ENCODE measurements at places on chromosomes 12 and 14.

DNA sequence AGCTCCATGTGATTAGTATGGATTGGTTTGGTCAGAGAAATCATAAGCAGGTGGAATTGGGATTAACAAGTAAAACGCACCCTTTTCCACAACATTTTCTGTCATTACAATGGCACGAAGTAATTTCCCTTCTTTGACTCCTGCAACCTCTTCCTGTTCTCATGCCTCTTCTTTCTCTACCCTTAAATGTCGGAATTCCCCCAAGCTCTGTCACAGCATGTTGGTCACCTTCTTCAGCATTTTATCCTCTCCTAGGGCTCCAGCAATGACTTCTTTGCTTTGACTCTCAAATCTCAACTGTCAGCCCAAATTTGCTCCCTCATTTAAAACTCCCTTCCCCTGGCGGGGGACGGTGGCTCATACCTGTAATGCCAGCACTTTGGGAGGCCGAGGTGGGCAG is 5.3 kb upstream of the GRIP1 start:
- no peak for DNase-seq

- no peak for DNase-seq
These were observed 204.5 kb upstream of the PPFIA2 start for GRCh38 chr12:81963636-81964035.

- peak; percentile 71 for DNase-seq
These were observed 26.0 kb downstream of the MAPK1IP1L start for GRCh38 chr14:55077170-55078151.

DNA sequence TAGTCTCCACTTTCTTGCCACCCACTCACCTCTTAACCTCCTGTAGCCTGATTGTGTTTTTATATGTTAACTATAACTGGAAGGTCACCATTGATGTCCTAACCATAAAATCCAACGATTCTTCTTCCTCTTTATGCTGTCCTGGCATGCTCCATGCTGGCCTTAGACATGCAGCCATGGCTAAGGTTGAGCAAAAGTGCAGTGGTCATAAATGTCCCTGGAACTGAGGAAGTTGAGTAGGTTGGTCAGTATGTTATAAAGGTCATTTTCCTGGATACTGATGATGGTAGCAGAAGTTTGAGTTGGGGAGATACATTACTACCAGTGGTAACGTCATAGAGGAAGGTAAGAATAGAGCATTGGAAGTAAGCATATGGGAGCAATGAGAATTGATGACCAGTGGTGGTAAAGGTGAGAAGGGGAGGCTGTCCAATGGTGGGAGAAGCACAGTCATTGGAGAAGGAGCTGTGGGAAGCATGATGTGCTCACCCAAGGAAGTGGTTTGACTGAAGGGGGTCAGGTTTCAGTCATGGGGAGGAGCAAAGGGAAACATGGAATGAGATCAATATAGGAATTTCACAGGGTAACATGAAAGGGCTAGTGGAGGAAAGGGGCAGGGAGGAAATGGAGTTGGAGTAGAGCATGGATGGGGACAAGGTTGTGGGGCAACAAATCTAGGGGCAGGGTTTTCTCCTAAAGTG is 240.8 kb downstream of the DACT1 start:
- DNase-seq: peak; percentile 29

GRCh38 chr14:95126906-95127530 is 30.3 kb downstream of the DICER1 start:
- no peak for DNase-seq

DNA sequence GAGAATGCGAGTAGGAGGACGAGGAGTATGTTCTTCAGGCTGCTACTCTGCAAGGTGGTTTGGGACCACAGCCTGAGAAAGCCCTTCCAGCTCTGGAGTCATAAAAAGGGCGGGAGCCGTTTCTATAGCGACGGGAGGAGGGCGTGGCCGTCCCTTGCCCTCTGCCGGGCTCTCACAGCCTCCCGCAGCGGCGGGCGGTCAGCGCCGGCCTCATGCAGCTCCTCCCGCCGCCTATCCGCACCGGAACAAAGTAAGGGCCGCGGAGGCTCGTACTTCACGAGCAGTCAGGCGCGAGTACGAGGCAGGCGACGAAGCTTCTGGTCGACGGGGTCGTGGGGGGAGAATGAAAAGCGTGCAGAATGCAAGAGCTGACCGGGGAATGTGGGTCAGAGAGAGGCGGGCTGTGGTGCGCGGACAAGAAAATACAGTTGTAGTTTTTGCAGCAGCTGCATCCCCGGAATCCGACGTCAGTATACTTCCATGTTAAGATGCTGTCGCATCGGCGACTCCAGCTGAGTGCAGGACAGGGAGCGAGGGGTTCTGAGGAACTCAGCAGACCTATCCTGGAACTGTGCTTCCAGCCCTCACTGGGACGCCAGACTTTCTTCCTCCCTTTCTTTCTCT is at the start of gene DYRK4:
TSS of gene DYRK4 (plus strand) at position 175 of the 624 bp plus-strand sequence. CDS start at position 213, 38 bp downstream.
- peak; percentile 70 for DNase-seq

DNA sequence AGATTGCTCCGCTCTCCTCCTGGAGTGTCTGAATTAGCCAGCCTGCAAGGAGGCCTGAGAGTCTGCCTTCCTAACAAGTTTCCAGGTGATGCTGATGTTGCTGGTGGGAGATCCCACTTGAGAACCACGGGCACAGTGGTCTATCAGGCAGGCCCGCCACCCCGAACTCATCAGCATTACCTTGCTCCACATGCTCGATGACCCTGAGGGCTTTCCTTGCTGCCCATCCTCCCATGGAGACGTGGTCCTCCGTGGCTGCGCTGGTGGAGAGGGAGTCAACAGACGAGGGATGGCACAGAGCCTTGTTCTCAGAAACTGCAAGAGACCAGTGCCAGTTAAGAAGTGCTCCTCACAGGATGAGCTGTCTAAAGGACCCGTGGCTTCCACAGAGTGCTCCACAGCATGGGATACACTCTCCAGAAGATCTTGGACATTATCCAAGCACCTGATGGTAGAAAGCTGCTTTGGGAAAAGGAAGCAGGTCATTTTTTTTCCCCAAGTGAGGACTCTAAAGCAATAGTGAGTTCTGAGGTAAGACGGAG is 18.3 kb downstream of the HAL start:
- DNase-seq: no peak

GRCh38 chr12:29437575-29437974 is 56.6 kb upstream of the ERGIC2 start:
- no peak for DNase-seq

GRCh38 chr14:78424311-78424710 is 254.1 kb downstream of the NRXN3 start:
- DNase-seq: no peak

DNA sequence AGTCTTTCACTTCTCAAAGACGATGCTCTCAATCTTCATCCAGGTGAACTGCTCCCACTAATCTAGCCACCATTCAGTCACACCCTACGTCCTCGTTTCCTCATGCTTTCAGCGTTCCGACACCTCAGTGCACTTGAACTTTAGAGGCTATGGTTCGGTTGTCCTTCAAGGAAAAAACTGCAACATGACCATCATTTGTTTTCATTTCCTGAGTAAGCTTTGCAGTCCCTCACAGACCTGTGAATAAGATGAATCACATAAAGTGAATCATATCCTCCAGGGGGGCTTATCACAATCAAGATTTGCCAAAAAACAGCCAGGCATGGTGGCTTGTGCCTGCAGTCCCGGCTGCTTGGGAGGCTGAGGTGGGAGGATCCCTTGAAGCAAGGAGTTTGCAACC is 80.2 kb downstream of the TMCC3 start:
- peak; percentile 48 for DNase-seq

DNA sequence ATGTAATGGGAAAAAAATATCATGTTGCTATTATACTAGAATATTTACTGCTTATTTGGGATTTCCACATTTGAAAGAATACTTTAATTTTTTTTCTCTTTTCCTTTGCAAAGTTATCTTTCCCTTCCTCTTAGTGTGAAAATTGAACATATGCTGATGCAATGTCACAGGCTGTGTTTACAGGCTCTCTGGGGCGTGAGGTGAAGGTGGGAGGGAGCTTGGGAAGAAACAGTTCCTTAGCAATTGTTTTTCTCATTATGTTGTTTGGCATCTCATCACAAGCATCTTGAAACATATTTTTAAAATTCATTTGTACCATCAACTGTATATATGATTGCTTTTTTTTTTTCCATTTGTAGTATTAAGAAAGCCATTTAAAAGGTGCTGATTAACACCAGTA is 47.9 kb upstream of the NAV3 start:
- no peak for DNase-seq

GRCh38 chr12:3033539-3033867 is 43.7 kb upstream of the TSPAN9 start:
- DNase-seq: no peak

DNA sequence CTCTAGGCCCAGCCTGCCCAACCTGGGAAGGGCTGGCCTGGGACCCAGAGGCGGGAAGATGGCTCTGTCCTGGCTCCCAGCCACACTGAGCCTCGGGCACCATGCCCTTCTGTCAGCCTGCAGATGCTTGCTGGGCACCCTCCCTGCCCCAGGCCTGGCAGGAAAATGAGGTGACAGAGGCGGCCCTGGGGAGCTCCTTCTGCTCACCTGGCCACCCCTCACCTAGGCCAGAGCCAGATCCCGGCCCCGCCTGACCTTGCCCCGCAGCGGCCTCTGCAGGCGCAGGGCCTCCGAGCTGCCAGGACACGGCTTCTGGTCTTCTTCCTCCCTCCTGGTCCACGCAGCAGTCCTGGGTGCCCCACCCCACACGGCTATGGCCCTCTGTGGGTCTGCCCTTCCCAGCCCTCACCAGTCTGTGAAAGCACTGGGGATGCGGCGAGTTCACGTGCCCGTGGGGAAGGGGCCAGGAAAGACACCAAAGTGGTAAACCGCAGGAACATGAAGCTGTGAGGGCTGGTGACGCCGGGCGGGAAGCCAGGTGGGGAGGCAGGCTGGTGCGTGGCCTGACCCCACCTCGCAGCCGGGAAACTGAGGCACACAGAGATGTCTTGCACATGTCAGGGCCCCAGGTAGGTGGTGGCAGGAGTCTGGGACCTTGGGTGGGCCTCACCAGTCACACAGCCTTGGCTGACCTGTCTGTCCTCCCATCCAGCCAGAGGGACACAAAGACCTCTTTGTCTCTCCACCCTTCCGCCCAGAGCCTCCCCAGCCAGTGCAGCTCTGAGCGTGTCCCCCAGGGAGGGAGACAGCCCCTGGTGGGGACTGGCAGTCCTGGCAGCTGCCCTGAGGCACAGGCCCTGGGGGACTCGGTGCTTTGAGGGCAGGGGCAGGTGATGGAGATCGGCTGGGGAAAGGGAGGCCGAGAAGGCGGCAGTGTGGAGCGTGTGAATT is 12.8 kb downstream of the BAG5 start:
- no peak for DNase-seq

DNA sequence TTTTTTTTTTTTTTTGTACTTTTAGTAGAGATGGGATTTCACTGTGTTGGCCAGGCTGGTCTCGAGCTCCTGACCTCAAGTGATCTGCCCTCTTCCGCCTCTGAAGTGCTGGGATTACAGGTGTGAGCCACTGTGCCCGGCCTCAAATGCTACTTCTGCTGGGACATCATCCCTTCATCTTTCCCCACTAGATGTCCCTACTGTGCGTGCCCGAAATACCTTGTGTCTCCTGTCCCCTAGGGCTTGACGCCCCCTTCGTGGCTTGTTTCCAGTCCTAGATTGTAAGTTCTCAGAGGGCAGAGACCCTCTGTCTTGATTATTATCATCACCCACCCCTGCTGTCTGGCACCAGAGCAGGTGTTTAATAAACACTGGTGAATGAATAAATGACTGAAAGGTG is 14.9 kb downstream of the CCDC63 start:
- DNase-seq: no peak

- DNase-seq: no peak
These were observed 7.7 kb upstream of the DYRK2 start for GRCh38 chr12:67640863-67641262.

- DNase-seq: no peak
These were observed at the start of gene DLK1 for GRCh38 chr14:100726550-100727085. DLK1 (plus strand) TSS chr14:100726892; CDS start chr14:100727069, 177 bp downstream.

DNA sequence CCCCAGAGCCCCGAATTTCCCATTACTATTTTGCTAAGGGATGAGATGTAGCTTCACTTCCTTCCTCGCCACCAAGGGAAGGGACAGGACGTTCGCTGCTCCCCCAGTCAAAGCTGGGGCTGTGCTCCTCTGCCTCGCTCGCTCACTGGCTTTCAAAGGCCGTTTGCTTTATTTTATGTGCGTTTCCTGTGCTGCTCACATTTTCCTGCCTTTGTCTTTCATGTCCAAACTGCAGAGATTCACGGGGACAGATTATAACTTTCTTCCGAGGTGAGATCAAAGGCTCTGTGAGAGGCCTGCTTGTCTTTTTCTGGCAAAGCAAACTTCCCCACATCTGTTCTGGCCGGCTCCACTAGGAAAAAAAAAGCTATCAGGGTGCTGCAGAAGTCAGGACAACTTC is 76.0 kb upstream of the FZD10 start:
- DNase-seq: no peak

DNA sequence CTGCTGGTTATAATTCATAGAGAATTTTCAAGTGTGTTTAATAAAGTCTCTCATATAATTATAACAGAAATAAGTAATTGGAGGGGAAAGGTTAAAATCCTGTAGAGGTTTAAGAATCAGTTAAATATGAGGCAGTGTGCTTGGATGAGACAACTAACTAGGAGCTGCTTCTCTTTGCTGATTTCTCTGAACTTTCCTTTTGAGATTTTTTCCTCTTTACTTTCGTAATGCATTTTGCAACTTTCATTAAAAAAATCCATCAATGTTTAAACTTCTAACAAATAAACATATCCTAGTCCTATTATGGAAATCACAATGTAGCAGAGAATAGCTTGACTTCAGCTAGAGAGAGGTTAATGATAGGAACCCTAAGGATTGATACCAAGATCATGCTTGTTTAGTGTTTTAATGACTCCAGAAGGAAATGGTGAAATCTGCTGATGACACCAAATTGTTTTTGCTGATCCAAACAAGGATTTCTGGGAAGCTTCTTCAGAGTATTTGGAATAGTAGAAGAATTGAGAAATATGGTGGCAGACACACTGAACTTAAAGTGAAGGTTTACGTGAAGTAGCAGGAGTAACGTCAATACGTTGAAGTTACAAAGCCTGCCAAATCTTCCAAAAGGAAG is 122.6 kb downstream of the RAD51B start:
- DNase-seq: no peak

DNA sequence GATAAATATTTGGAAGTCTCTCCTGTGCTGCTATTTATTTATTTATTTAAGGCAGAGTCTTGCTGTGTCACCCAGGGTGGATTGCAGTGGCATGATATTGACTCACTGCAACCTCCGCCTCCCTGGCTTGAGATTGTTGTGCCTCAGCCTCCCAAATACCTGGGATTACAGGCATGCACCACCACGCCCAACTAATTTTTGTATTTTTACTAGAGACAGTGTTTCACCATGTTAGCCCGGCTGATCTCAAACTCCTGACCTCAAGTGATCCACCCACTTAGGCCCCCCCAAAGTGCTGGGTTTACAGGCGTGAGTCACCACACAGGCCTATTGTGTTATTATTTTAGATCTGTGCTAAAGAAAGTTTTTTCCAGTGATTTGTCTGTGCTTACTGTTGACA is 225.2 kb downstream of the CCER1 start:
- DNase-seq: peak; percentile 29

- DNase-seq: peak; percentile 89
These were observed 1.1 kb downstream of the PAPLN start for GRCh38 chr14:73238424-73238852.

GRCh38 chr14:106395456-106396050 is 869.2 kb downstream of the TMEM121 start:
- DNase-seq: no peak

- no peak for DNase-seq
These were observed 200.2 kb upstream of the MYL2 start for GRCh38 chr12:111120578-111120977.

Data from fibroblast of upper back skin (primary cell).